ENCODE measurements at places on chromosomes 3 and 15.

DNA sequence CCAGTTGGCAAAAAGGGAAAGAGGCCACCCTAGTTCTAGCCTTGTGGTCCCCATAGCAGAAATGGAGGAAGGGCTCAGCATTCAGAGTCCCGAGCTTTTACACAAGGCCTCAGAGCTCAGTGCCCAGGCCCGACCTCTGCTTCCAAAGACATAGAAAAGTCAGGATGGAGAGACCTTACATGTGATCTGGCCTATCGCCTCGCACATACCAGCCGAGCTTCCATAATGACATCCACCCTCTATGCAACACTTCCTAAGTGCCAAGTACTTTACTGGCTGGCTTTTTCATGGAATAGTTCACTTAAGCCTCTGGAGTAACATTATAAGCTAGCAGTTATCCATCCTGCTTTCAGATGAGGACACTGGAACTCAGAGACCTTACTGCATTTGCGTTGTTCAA, 275.9 kb downstream of the FAM43A start:
- DNase-seq = no peak

DNA sequence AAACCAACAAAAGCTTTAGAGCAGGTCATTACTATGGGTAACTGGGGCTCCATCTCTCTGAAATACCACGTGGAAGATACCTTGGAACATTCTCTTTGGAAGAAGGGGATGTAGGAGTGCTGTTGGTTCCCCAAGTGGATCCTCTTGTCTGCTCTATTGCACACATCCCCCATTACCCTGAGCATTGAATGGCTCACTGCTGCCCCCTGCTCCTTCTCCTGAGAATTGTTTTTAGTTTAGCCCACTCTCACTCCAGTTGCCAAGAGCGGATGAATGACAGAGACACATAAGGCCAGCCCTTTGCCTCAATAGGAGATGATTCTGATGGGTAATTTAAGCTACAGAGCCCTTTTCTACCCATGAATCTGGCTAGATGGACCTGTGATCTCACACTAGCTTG, 135.6 kb upstream of the SUCLG2 start:
- peak; percentile 65 for DNase-seq

GRCh38 chr3:113255100-113255853, 43.9 kb downstream of the BOC start:
- no peak for DNase-seq

DNA sequence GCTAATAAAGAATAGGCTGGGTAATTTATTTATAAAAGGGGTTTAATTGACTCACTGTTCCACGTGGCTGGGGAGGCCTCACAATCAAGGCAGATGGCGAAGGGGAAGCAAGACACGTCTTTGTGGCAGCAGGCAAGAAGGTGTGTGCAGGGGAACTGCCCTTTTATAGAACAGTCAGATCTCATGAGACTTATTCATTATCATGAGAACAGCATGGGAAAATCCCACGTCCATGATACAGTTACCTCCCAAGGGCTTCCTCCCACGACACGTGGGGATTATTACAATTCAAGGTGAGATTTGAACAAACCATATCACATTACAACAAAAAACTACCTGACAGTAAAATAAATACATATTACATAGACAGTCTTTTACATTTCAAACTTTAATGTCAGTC, 414.9 kb downstream of the NAALADL2 start:
- no peak for DNase-seq

GRCh38 chr3:197482001-197482400, 73.8 kb downstream of the BDH1 start:
- DNase-seq = no peak

- DNase-seq = no peak
These were observed 269.2 kb downstream of the PDCD6IP start for GRCh38 chr3:34067536-34068051.

- DNase-seq = peak; percentile 76
These were observed 730 bp downstream of the HIGD1A start for GRCh38 chr3:42803414-42804105.

DNA sequence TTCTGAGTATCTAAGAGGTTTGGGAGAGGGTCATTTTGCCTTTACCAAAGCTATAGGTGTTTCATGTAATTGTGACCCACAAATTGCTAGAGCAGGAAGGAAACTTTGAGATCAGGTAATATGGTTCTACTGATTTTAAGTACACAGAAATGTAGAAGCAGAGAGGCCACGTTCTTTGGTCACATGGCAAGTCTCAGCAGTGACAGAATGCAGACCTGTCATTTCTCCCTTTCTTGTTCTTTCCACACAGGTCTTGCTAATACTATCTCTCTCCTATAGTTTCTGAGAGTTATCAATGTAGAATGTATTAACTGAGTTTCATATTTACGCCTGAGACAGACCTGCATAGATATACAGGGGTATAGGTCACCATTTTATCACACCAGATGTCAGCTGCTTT, 10.9 kb upstream of the RTP1 start:
- DNase-seq = no peak

GRCh38 chr3:172146349-172146748, 107.0 kb downstream of the FNDC3B start:
- DNase-seq = no peak

GRCh38 chr15:55255714-55256113, 33.9 kb downstream of the RAB27A start:
- no peak for DNase-seq

- DNase-seq = no peak
These were observed 46.6 kb downstream of the APH1B start for GRCh38 chr15:63323798-63324563.

- no peak for DNase-seq
These were observed 227.7 kb upstream of the SOX2 start for GRCh38 chr3:181484026-181484425.

DNA sequence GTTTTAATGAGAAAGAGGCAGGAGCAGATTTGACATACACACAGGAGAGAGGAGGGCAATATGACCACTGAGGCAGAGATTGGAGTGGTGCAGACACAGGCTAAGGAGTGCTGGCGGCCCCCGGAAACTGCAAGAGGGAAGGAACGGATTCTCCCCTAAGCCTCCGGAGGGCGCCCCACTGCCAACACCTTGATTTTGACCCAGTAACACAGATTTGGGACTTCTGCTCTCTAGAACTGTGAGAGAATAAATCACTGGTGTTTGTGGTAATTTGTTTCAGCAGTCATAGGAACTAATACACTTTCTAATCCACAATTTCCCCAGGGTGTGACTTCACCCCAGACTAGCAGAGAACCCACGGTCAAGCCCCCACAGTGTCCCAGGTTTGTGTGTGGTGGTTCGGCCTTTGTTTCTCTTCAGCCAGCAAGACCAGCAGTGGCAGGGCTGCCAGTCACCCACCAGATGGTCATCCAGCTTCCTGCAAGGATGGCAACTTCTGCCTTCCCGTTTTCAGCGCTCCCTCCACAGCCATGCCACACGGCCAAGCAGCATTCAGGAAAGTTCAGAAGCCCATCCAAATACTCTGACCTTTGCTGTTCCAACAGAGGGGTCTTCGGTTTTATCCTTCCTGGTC, 23.6 kb upstream of the TSPAN3 start:
- peak; percentile 27 for DNase-seq

- no peak for DNase-seq
These were observed 39.8 kb downstream of the CHDH start for GRCh38 chr3:53806182-53807116.

DNA sequence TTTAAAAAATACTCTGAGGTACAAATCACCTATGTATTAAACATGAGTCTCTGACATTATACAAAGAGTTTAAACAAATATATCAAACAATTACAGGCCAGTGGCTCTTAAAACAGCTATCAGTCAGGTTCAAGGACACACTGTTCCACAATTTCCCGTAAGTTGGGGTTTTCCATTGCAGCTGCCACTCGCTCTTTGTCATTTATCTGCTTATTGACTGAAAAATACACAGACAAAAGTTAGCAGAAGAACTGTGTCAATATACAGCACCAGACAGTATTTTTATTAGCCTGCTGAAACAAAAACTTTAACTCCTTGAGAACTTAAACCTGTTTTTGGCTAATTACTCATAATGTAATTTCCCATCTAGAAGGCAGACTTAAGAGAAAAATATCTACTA, 20.8 kb downstream of the CIAO2A start:
- DNase-seq = no peak

- DNase-seq = peak; percentile 79
These were observed 36.7 kb upstream of the NDUFB4 start for GRCh38 chr3:120559242-120560061.

- DNase-seq = no peak
These were observed 655.2 kb downstream of the DIPK2A start for GRCh38 chr3:144626835-144627234.

DNA sequence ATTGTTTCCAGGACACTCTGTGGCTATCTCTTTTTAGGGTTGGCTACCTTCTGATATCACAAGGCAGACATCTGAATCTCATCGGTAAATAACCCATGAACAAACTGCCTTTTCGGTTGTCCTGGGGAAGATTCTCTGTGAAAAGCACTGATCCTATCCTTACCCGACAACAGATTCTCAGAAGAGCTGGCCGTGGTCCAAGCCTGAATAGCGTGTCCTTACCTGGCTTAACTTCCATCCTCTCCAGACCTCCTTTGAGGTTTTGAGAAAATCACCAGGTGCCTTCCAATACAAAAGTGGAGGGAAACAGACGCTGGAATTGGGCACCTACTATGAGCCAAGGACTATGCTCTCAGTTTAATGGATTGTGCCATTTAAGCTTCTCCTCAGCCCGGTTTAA, 87.4 kb upstream of the ARHGEF3 start:
- no peak for DNase-seq

- peak; percentile 69 for DNase-seq
These were observed 22.2 kb upstream of the IQSEC1 start for GRCh38 chr3:13095408-13095937.

DNA sequence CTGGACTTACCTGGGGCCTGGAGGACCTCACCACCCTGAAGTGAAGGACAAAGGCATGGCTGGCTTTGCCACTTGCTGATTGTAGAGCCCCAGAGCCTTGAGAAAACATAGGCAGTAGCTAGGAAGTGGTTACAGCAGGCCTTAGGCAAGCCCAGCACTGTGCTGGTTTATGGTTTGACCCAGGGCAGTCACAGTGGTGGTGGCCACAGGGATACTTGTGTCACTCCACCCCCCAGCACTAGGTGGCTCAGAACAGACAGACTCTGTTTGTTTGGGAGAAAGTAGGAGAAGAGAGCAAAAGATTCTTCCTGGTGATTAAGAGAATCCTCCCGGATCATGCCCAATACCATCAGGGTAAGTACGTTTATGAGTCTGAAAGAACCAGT, 13.2 kb upstream of the COL8A1 start:
- DNase-seq = no peak

- no peak for DNase-seq
These were observed 33.4 kb upstream of the PLAAT1 start for GRCh38 chr3:193207290-193208273.
